ENCODE measurements at places on chromosomes 2 and 18. TPM values are rescaled to one million over a fixed set of nuclear protein-coding genes. Genes with fewer than 3 reads are reported as not detected.

The VAMP8 gene
- 286 TPM for polyA plus RNA-seq

The SETBP1 gene
- 1.1 TPM for polyA plus RNA-seq

The KIF5C gene
- 0.02 TPM for polyA plus RNA-seq

The DLX1 gene
- 5.9 TPM for polyA plus RNA-seq

The CHAC2 gene
- 11.1 TPM for polyA plus RNA-seq
